Hematopoietic multipotent progenitor cell treated with erythropoietin and hydrocortisone succinate and interleukin-3 and kit ligand, for 15 days (in vitro differentiated cells): ENCODE measurements at places on chromosomes 6 and 20.

DNA sequence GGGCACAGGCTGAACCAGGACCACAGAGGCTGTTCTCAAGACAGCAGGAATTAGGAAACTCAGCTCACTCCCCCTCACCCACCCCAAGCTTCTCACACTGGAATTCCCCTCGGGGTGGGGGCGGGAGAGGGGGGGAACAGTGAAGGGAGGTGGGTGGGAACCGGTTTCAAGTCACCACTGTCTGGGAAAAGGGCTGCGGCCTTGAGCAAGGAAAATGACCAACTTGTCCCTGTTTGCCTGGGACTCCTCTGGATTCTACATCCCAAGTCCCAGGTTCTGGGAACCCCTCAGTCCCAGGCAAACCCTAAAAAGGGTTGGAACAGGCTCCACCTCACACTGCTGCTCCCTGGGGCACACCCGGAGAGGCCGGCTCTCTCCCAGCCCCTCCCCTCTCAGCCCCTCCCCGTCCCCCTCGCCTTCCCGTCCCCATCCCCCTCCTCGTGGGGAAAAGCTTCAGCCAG is 230.7 kb downstream of the TFAP2C start:
- no peak for DNase-seq

GRCh38 chr6:21771626-21772320 is 178.2 kb downstream of the SOX4 start:
- no peak for DNase-seq

GRCh38 chr6:126153661-126154060 is 167.3 kb downstream of the TRMT11 start:
- no peak for DNase-seq

DNA sequence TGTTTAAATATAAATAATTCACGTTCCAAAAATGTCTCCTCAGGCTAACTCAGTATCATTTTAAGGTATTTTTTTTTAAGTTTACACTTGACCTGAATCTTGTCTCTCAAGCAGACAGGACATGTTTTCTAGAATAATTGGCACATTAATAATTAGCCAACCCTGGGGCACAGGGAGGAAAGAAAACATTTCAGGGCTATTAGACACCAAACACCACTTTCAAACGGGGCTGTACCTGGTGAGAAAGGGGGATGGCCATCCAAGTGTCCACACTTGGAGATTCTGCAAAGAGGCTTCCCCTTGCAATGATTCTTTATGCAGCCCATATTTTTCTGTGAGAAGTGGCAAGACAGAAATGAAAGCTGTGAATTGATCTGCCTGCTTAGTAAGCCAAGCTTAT is 560.8 kb downstream of the CD109 start:
- no peak for DNase-seq
